ENCODE measurements at places on chromosomes 2 and 18.

DNA sequence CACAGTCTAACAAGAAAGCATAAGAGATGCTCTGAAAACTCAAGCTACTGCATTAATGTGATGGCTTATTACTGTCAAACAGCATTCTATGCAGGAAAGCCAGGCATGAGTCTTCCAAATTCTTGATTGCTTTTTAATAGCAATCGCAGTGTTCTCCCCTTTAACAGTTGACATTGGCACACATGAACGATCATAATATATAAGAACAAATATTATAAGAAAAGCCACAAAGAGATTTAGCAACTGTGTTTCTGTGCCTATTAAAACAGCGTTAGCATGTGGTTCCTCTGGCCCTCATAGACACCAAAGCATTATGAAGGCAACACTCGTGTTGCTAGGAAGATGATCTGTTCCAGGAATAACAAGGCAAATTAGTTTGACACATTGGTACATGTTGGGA is 245.0 kb downstream of the ACKR3 start:
- DNase-seq = no peak

- no peak for DNase-seq
Observed at GRCh38 chr2:38719706-38720105, 31.5 kb downstream of the SRSF7 start.

- no peak for DNase-seq
Observed at GRCh38 chr2:169038338-169038757, 7.2 kb upstream of the ABCB11 start.

DNA sequence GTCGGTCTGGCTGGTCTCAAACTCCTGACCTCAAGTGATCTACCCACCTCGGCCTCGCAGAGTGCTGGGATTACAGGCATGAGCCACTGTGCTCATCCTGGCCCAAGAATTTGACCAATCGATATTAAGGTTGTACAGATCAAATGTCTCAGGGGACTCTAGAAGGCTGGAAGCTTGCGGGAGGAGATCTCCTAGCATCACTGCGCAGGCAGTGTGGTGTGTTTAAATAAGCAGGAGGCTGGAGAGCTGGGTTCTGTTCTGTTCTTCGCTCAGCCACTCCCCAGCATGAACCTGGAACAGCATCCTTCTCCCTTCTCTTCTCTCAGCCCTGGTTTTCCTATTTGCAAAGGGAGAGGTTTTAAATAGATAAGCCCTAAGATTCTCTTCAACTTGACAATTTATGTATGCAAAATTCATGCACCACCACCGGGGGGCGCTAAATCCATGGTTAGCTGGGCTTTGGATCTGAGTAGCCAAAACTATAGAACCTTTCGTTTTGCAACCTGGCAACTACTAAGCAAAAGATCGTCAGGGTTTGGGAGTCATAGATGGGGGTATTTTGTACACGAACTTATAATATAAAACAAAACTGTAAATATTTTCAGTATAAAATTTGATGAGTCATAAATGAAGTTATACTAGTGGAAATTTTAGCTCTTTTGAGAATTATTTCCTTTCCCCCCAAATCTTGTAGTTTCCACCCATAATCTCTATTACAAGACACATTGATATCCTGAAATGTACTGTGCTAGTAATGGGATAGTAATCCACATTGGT is 60.6 kb downstream of the SLC16A14 start:
- DNase-seq = peak; percentile 30

DNA sequence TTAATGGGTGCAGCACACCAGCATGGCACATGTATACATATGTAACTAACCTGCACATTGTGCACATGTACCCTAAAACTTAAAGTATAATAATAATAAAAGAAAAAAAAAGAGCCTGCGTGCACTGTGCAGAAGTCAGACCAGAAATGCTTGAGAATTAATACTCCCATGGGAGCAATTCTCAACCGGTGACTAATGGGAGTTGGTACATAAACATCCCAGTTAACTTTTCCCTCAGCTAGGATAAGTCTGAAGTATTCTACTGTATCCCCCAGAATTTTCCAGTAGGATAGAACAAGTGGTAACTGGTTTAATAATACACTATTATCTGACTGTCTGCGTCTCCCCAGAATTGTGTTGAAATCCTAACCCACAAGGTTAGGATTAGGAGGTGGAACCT is 113.6 kb upstream of the COL5A2 start:
- no peak for DNase-seq

- no peak for DNase-seq
Observed at GRCh38 chr2:101758001-101758400, 60.5 kb downstream of the MAP4K4 start.

- no peak for DNase-seq
Observed at GRCh38 chr2:131143803-131144202, 38.7 kb downstream of the PLEKHB2 start.

GRCh38 chr18:383135-383534 is 115.3 kb upstream of the THOC1 start:
- no peak for DNase-seq

GRCh38 chr2:173523497-173523896 is 168.8 kb downstream of the CDCA7 start:
- no peak for DNase-seq

GRCh38 chr18:6437937-6438818 is 23.5 kb upstream of the L3MBTL4 start:
- no peak for DNase-seq

DNA sequence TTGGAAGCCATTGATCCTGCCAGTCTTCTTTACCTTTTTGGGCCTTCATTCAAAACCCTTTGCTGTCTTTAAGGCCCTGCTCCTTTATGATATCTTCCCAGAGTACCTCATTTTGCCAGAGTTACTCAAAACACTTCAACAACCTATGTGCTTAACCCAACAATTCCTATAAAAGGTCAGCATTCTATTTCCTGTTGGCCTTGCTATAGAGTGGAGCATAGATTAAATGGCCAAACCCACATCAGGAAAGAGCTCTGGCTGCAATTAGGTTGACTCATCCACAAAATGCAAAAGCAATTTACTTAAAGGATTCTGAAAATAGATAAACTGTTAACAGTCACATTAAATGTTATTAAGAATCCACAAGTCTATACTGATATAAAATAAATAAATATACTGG is 21.2 kb downstream of the MRPL33 start:
- DNase-seq = no peak

- no peak for DNase-seq
Observed at GRCh38 chr18:27501671-27502070, 316.6 kb upstream of the CHST9 start.

DNA sequence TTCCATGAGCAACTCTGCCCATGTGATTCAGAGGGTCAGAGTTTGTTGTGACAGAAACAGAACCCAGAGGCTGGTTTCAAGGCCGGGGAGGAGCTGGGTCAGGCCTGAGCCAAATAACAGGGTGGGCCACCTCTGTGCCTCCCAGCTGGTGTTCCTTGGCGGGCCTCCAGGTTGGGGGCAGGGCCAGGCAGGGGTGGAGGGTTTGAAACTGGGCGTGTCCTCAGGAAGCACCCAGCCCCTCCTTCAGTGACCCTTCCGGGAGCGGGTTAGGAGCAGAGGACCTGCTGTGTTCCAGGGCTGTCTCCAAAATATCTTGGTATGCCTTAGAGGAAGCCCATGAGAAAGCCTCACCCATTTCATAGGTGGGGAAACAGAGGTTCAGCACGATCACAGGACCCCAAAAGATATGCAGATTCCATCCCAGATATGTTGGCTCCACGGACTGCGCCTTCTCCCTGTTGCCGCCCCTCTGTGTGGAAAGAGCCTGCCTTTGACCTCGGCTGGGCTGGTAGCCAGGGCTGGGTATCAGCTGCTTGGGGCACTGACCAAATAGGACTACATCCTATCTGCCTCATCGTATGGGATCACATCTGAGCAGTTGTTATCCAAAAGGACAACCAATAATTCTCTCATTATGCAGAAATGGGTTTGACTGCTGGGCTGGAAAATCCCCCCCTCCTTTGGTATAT is 74.8 kb upstream of the GLI2 start:
- DNase-seq = no peak

DNA sequence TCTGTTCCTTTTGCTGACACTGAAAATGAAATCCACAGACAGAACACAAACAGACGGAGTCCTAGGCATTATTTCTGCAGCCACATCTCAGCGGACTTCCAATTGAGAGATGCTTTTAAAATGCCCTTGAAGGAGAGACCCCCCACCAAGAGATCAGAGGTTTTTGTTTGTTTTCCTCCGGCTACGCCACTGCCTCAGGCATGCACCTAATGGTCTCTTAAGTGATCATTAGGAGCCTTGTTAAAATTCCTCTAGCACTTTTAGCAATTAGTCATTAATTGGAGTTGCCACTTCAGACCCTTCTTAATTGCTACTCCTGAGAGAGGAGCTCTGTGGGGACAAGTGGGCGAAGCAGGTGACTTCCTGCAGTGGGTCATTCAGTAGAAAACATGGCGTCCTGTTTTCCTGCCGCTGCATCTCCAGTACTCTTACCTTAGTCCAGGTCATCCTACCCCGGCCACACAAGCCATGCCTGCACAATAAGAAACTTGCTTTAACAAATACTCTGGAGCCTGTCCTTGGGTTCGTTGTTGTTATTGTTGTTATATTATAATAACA is 257.7 kb upstream of the CHAC2 start:
- DNase-seq = no peak

- no peak for DNase-seq
Observed at GRCh38 chr2:146437712-146438111, 1407.1 kb upstream of the ACVR2A start.

DNA sequence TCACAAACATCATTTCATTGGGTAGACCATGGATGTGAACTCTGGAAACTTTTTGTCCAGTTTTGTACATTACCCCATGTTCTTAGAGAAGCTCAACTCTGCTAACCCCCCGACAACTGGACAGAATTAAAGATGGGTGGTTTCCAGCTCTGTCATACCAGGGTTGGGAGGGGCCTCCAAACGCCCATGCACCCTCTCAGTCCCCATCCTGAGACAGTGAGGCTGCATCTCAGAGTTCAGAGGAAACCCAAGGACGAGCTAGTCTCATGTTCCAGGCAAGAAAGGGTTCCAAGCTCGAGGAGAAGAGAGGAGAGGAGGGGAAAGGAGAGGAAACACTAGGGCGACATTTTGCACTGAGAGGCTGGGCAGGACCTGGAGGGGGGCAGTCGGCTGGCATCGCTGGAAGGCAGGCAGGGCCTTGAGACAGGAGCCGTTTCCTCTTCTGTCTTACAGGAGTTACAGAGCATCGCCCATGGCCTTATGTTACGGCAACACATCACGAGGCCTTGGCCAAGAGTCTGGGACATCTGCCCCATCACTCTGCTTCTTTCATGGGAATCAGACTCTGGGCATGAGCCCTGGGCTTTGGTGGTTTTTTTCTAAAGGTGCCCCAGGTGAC is 16.4 kb downstream of the MAL start:
- DNase-seq = no peak

- no peak for DNase-seq
Observed at GRCh38 chr2:127083819-127084503, 23.0 kb downstream of the BIN1 start.

GRCh38 chr2:8893474-8893873 is 56.1 kb upstream of the KIDINS220 start:
- no peak for DNase-seq

GRCh38 chr2:25938345-25938744 is 44.0 kb downstream of the KIF3C start:
- DNase-seq = no peak

GRCh38 chr2:152099367-152100050 is 665 bp upstream of the CACNB4 start:
- no peak for DNase-seq

GRCh38 chr2:33069894-33070651 is 123.3 kb downstream of the LTBP1 start:
- no peak for DNase-seq
